ENCODE measurements at places on chromosomes 7 and 10.

DNA sequence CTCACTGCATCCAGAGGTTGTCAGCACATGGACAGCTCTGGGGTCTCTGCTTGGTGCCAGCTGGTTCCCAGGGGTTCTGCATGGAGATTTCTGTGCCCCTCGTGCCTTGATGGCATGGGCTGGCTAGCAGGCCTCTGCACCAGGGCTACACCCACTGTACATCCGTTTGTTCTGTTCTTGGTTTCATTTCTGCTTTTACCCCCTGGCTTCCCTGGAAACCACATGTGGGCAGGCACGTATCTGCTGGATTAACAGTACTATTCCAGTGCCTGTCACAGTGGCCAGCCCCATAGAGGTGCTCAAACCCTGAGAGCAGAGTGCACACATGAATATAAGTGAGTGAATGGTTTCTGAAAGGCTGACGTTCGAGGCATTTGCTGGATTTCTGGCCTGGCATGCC is 207.2 kb upstream of the GPR26 start:
- DNase-seq, result no peak

GRCh38 chr7:32390210-32390609 is 100.0 kb downstream of the LSM5 start:
- DNase-seq, result no peak

DNA sequence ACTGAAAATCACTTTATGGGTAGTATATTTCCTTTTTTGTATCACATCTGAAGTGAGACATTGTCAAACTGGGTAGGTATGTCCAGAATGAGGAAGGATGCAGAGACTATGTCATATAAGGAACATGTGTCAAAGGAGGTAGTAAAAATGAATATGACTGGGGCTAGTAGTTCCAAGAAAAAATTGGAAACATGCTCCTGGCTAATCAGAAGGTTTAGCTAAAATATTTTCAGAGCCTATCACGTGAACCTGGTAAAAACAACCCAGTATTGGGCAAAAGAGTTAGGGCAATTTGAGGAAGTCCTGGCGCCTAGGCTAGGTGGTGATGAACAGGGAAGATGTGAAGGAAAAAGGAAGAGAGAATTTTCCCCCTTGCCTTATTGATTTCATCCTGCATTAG is 26.4 kb downstream of the ENTPD1 start:
- no peak for DNase-seq

DNA sequence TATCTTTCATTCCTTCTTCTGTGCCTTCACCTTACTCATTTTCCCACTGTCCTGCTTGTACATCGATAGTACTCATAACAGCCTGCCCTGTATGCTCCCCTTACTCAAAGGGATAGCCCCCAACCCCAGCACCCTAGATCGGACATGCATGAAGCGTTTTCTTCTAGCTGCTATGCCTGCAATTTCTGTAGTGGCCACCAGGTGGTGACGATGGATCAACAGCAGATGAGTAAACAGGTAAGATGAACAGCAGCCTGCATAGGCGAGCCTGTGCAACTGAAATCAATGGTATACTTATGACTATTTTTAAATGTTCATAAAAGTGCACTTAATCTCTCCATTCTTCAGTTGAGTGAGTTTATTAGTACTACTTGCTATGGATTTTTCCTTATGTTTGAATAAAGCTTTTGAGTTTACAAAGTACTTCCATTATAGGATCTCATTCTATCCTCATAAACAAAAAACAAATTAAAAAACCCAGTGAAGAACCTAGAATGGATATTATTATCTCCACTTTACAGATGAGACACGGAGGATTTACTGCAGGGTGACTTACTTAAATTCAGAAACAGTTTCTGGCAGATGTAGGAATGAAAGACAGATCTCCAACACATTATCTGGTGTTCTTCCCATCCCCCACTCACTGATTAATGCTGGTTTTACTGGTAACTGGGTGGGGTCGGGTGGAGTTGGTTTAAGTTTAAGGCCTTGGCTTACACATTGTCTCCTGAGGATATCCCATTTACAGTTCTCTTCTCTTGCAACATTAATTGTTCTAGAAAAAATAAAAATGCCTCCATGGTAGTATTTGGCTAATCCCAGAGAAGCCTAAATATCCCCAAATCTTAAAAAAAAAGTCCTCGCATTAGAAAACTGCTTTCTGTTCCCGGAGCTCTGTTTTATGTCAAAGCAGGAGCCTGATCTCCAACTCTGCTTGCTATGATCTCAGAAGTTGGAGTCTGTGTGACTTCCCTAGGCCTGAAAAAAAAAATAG is 222.1 kb downstream of the GLI3 start:
- peak; percentile 40 for DNase-seq

DNA sequence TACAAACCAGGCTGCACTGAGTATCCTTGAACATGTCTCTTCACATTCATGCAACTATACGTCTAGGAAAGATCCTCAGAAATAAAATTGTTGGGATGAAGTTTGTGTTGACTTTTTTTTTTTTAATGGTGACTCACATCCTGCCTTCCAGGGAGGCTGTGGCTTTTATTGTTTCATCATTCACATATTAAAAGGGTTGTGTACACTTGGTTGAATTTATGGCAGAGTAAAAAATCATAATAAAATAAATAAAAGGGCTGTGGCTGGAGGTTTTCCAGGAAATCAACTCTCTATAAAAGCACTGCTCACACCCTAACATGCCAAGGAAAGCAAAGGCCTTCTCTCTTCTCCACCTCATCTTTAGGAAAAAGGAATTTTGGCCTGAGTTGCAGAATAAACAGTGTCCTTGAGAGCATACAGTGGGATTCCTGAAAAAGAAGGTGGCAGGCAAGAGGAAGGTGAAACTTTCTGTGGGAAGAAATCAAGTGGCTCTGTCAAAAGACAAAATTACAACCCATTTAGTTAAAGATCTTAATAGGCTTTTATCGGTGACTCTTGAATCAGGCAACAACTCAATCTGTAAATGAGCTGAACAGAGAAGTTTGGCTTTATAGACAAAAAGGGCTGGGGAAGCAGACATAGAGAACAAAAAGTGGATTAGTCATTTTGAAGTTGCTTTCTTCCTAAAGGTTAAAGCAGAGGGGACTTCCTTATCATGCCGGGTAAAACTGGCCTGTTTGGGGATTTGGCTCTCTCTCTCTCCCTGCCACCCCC is 41.6 kb upstream of the FHIP2A start:
- no peak for DNase-seq

- DNase-seq, result no peak
Measured at GRCh38 chr7:80902716-80903308, 16.0 kb downstream of the SEMA3C start.

GRCh38 chr10:92850185-92850584 is 1.9 kb downstream of the EXOC6 start:
- DNase-seq, result no peak

GRCh38 chr7:16462431-16462889 is 3.1 kb downstream of the SOSTDC1 start:
- no peak for DNase-seq

DNA sequence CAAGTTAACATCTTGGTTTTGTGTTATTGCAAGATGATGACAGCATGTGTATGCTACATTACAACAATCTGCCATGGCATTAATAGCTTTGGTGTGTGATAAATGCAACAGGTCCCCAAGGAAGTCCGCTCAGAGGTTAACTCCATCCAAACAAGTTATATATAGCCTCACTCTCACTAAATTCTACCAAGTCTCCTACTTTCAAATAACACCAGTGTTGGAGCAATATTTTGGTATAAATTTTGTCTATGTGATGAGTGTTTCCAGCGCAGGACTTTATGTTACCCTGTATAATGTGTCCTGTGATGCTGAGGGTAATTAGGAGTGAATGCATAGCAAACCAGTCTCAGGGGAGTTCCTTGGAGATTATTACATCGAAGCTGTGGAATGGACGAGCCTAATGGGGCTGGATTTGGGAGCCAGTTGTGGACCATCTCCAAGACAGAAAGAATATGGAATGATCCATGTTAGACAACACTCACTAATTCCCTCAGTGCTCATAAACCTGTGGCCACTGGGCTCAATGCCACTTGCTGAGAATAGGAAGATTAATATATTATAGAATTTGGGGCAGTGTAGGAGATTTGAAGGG is 127.6 kb upstream of the CXCL12 start:
- DNase-seq, result no peak

Measured in activated CD4-positive, CD25-positive, alpha-beta regulatory T cell treated with anti-CD3 and anti-CD28 coated beads, Interleukin-2, amount 50 U/mL, for 72 hours (primary cell).